Breast epithelium (tissue), 4 donors: ENCODE measurements at places on chromosomes 1 and 21. TPM values are rescaled to one million over a fixed set of nuclear protein-coding genes. Genes with fewer than 3 reads are reported as not detected.

Gene PTPRF
- total RNA-seq, result 149 TPM

Gene TCEA3
- total RNA-seq, result 31.2 TPM

DNA sequence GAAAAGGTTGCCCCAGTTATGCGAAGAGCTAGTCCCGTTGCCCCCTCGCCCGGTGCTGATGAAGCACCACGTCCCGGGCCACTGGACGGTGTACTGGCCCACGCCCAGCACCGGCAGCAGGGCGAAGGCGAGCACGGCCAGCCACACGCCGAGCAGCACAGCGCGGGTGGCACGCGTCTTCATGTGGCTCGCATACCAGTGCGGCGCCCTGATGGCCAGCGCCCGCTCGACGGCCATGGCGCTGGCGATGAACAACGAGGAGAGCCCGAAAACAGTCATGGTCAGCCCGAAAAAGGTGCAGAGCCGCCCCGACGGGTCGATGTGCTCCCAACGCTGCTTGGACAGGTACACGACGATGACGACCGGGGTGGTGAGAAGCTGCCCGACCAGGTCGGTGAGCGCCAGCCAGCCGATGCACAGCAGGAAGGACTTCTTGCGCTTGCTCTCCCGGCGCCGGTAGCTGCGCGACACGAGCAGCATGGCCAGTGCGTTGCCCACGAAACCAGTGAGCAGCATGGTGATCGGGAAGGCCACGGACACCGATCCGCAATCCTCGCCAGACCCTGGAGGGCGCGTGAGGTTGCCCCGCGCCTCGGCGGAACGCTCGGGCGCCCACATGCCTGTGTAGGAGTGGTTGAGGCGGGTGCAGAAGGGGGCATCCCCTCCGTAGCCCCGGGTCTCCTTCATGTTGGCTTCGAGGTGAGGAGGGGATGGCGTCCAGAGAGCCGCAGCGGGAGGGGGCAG is 553 bp downstream of the PTGER3 start:
- DNase-seq, result no peak

GRCh38 chr1:25691211-25691610 is 74.6 kb downstream of the MAN1C1 start:
- no peak for DNase-seq

- peak; percentile 46 for DNase-seq
Measured at GRCh38 chr21:42833439-42833815, 45.9 kb downstream of the WDR4 start.
